HS-5 (cell line): ENCODE measurements at places on chromosomes 6 and 20.

- no peak for DNase-seq
Measured at GRCh38 chr6:36355819-36356218, 19.1 kb upstream of the BNIP5 start.

DNA sequence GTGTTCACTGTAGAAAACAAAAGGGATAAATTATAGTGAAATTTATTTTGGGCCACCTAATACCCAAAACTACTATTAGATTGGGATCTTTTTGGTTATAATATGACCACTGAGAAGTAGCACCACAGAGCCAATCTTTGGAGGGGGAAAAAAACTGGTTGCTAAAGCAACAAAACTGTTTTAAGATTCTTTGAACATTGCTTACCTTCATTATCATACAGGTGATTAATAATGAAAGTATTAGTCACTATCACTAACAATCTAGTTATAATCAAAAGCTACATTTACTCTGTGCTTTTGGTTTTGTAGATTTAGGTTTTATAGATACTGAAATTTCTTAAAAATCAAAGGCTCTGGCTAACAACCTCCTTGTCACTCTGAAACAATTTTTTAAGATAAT lies 31.7 kb downstream of the STX7 start:
- no peak for DNase-seq

GRCh38 chr6:100479179-100480035 lies 14.7 kb upstream of the SIM1 start:
- DNase-seq = peak; percentile 35

GRCh38 chr6:25094726-25095125 lies 159.0 kb upstream of the RIPOR2 start:
- no peak for DNase-seq

GRCh38 chr6:140225701-140226436 lies 851.4 kb upstream of the CITED2 start:
- DNase-seq = no peak

DNA sequence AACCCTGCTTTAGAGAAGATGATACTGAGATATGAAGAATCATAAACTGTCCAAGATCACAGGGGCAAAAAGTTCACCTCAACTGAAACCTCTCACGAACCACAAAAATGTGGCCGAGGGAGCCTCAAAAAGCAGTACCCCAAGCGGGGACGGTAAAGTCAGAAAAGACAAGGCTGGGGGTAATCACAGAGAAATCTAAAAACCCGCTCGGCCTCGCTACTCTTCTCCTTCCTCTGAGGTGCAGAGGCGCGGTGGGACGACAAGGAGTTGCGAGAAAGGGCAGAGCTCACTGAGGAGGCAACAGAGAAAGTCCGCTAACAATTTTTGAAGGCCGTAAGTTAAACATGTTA lies 356 bp upstream of the IRAK1BP1 start:
- no peak for DNase-seq

GRCh38 chr20:36770680-36771079 lies 2.9 kb downstream of the DSN1 start:
- no peak for DNase-seq

GRCh38 chr6:113015249-113015648 lies 668.1 kb downstream of the RFPL4B start:
- DNase-seq = no peak

DNA sequence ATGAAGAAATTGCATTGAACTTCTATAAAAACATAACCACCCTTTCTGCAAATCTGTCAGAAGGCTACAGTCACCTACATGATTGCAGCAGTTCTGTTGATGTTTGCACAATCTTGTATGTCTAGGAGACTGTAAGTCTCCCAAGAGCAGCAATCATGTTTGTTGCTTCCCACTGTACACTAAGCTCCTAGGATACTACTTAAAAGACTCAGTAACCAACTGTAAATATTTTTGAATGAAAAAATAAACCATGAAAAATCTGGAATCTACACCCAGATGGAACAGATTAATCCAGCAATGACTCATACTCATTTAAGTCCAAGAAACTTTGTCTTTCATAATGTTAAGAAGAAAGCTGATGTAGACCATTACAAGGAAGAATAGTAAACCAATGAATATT lies 168.5 kb upstream of the ATXN1 start:
- DNase-seq = peak; percentile 67

GRCh38 chr6:78528926-78529325 lies 338.4 kb upstream of the IRAK1BP1 start:
- DNase-seq = no peak

DNA sequence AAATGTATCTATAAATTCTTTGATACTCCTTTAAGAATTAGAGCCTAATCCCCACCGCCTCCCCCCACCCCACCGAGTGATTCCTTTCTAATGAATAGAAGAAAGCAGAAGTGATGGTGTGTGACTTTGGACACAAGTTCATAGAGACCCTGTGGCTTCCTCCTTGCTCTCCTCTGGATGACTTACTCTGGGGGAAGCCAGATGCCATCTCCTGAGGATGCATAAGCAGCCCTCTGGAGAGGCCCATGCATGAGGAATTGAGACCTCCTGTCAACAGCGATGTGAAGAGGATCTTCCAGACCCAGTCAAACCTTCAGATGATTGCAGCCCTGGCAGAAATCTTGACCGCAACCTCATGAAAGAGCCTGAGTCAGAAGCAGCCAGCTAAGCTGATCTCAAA lies 21.1 kb downstream of the AHCY start:
- DNase-seq = no peak
